ENCODE measurements at places on chromosomes 2 and 18.
A peak's percentile ranks its signal among the peaks of the same experiment; 100 is the strongest.

GRCh38 chr2:70854411-70854810 is 18.8 kb upstream of the CD207 start:
- DNase-seq, result peak; percentile 48

DNA sequence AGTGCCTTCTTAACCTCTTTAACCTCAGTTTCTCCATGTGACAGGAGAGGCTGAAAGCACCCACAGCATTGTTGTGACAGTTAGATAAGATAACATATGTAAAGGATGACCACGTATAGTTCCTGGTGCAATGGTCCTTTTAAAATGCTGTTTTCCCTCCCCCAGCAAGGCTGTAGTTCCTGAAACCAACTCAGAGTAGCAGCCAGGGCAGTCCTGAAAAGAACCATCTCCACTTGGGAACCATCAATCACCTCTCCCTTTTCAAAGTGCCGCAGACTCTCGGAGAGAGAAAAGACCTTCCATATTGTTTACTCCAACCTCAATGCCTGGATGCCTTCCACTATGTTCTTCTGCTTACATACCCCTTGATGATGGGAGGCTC is 158.8 kb downstream of the DDX1 start:
- no peak for DNase-seq

- peak; percentile 62 for DNase-seq
These were observed 347.3 kb upstream of the HNRNPA3 start for GRCh38 chr2:176865336-176865735.

GRCh38 chr18:58324824-58325480 is 280.9 kb downstream of the NEDD4L start:
- DNase-seq, result no peak

- no peak for DNase-seq
These were observed 8.2 kb downstream of the MALL start for GRCh38 chr2:110107092-110108079.

GRCh38 chr2:47094511-47095142 is 60.5 kb downstream of the STPG4 start:
- no peak for DNase-seq

DNA sequence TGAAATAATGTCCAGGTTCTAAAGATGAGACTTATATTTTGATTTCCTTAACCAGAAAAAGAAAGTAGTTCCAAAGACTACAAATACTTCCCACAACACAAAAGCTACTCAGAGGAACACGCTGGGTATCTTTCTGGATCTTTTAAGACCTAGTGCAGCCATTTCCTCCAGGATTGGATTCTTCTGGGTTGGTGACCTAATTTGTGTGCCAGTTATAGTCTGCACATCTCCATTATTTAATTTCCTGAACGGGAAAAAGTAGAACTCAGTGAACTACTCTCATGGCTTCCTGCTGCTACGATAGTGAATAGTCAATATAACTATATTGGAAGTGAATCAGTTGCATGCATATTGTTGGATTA is 1.5 kb downstream of the TMEM87B start:
- no peak for DNase-seq

DNA sequence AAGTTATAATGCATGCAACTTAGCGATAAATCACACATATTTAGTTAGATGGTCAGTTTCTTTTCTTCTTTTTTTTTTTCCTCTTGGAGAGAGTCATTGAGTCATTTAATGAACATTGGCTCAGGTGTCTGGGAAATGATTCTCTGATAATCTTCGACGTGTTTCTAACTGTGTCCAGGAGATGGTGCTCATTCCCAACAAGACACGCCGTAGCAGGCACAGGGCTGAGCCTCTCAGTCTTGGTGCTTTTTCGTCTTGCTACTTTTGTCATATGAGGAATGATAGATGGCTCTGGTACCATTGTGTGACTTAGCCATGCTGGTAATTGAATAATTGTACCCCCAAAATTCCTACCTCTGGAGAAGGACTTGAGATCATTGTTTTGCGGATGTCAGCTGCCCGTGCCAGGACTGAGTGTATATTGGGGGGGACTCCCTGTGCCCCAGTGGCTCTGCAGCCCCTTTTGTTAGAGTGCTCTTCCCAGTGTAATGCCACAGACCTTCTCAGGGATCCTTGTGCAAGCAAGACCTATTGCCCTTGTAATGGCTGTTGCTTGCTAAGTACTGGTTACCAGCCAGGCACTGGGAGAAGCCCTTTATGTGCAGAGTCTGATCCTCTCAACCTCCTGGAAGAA is 107.6 kb upstream of the CYRIA start:
- DNase-seq, result peak; percentile 33

DNA sequence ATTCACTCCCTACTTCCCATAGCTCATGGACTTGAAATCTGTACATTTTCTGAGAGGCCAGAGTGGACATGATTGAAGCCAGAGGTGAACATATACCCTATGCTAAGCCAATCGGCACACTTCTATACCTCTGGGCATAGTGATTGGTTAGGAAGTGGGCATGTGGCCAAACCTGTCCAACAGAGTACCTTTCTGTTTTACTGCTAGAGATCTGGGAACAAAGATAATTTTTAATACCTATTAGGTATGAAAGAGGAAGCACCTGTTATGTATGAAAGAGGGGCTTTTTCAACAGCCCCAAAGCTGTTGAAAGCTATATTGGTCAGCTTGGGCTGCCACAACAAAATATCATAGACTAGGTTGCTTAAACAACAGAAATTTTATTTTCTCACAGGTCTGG is 27.7 kb downstream of the METTL8 start:
- DNase-seq, result no peak

GRCh38 chr18:24913507-24914170 is 438.3 kb downstream of the ZNF521 start:
- DNase-seq, result no peak

- no peak for DNase-seq
These were observed 149.8 kb downstream of the SUCLG1 start for GRCh38 chr2:84309281-84309680.

GRCh38 chr2:235897992-235898391 is 270.2 kb downstream of the GBX2 start:
- DNase-seq, result no peak

DNA sequence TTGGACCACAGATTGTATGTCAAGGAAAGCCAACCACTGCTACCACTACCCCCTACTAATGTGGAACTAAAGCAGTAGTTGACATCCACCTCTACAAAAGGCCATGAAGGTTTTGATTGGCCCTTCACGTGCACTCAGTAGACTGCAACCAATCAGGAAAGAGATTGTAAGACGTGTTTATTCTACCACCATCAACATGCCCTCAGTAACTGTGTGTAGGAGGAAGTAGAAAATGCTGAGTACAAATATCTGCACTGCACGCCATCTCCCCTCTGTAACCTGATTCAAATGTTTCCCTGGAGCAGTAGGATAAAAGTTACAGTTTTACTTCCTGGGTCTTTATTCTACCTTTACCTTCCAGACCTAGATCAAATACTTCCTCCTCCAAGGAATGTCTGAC is 2.9 kb upstream of the CASP10 start:
- DNase-seq, result no peak

GRCh38 chr18:24801001-24801400 is 340.6 kb downstream of the HRH4 start:
- DNase-seq, result no peak

DNA sequence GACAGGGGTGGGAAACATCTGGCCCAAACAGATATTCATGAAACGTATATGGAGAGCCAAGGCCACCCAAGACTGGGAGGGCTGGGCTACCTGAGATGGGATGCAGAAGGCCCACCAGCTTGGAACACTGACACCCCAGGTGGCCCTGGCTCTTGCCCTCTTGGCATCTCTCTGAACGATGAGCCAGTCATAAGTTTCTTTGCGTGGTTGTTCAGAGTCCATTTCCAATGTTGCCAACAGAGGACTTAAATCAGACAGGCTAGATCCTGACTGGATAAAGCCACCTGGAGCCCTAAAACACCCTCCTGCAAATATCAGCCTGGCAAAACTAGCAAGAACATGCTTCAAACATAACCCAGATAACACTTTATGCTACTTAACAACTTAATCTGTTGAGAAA is 42.6 kb downstream of the LPIN2 start:
- DNase-seq, result no peak

DNA sequence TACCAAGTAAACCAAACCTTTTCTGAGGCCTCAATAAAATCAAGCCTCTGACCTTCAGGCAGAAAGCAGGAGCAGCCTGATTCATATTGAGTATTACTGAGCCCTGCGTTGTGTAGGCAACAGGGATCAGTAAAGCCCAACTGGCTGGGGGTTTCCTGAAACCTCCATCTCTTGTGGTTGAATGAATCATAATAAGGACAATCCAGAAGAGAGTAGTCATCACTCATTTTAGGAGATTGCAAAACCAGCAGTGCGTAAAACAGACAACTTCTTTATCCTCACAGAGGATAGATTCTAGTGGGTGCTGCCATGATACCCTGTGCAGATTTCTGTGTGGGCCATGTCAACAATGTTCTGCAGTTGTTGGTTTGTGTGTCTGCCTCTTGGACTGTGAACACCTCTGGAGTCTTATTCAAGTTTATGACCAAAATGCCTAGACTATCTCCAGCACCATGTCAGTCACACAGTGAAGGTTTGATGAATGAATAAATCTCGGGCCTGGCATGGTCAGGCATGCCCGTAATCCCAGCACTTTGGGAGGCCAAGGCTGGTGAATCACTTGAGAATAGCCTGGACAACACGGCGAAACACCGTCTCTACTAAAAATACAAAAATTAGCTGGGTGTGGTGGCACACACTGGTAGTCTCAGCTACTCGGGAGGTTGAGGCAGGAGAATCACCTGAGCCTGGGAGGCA is 51.8 kb upstream of the RAB27B start:
- peak; percentile 28 for DNase-seq

GRCh38 chr2:123791684-123792083 is 233.4 kb upstream of the CNTNAP5 start:
- no peak for DNase-seq

DNA sequence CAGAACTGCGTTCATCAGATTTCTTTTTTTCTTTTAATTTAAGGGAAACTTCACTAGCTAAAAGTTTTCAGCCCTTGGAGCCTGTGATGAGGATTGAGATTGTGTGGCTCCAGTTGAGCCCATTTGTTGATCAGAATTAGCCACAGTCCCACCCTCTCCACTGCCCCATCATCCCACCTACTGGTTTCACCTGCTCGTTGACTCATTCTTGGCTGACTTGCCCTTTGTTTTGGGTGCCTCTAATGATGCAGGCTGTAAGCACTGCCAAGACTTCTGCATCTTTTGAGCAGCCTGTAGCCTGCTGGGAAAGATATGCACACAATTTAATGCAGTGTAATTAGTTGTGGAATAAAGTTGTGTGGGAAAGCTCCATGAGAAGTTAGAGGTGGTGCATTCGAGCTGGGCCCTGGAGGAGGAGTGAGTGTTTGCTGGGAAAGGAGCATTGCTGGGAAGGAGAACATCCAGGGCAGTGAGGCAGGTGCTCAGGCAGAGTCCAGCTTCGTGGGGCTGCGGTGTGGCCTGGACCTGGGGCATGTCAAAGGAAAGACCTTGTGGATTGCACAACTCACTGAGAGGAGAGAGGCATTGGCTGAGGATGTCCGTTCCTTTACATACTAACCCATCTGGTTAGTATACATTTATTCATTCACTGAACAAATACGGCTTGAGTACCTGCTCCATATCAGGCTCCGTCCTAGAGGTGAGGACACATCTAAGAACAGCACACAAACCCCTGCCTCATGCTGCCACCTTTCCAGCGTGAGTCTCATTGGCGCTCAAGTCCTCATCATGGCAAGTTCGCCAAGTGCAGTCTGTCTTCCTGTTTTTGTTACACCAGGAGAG is 18.2 kb downstream of the ASPRV1 start:
- no peak for DNase-seq

- DNase-seq, result no peak
These were observed 79.8 kb downstream of the DOK6 start for GRCh38 chr18:69480460-69480859.

DNA sequence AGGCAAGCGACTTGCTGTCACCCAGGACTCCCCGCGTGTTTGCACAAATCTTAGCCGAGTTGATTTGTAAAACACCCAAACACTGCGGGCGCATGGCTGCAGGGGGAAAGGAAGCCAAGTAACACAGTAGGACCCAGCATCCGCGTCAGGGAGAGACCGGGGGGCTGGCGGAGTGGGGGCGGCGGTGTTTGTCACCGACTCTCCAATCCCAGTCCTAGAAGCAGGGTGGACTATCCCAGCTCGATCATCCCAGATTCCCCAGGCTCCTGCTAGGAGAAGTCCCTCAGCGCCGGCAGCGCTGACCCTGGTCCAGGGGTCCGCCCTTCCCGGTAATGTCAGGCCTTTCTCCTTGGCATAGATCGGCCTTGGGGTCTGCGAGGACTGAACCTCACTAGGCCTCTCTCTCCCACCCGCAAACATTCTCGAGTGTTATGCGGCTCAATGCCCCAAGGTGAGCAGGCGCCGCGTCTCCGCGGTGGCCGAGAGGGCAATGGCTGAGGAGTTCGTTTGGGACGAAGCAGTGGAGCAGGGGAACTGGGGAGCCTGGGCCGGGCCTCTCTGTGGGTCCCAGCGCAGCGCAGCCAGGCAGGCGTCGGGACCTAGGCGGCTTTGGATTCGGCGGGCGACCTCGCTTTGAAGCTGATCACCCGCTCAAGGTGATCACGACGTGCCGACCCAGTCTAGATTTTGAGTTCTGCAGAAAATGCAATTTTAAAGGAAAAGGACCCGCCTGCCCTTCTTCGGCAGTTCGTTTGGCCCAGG is 1.5 kb upstream of the GDF7 start:
- no peak for DNase-seq

DNA sequence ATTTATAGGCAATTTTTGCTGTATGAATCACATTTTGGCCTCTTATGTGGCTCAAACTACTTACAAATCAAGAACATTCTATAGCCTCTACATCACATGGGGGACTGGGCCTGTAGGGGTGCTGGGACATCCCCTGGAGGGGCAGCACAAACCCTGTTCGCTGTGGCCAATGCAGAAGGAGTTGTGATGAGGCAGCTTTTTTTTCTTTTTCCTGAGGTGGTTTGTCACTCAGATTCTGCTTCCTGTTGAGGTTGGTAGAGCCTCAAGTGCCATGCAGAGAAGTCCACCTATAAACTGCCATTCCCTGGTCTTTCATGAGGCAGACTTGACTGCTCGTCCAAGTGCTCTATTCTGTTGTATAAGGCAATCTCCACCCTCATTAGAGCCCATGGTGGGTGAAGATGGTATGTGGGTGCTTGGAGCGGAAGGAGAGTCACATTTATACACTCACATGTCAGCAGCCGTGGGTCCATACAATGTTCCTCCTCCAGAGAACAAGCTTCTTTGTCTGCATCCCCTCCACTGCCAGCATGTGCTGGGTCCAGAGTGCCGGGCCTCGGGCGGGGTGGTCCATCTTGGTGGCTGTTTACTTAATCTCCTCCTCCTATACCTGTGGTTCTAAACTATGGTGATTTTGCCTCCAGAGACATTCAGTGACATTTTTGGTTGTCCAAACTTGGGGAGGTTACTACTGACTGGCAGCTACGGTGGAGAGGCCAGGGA is 120.3 kb downstream of the ACOXL start:
- no peak for DNase-seq
